ENCODE measurements at places on chromosomes 16 and 17.

GRCh38 chr17:64491034-64491860, 5.6 kb downstream of the POLG2 start:
- DNase-seq, result peak; percentile 72

GRCh38 chr16:27273330-27273669, 4.7 kb upstream of the NSMCE1 start:
- peak; percentile 29 for DNase-seq

- no peak for DNase-seq
Measured at GRCh38 chr17:67503184-67503583, 126.1 kb downstream of the PITPNC1 start.

GRCh38 chr17:15920758-15921239, 24.1 kb upstream of the ADORA2B start:
- DNase-seq, result no peak

DNA sequence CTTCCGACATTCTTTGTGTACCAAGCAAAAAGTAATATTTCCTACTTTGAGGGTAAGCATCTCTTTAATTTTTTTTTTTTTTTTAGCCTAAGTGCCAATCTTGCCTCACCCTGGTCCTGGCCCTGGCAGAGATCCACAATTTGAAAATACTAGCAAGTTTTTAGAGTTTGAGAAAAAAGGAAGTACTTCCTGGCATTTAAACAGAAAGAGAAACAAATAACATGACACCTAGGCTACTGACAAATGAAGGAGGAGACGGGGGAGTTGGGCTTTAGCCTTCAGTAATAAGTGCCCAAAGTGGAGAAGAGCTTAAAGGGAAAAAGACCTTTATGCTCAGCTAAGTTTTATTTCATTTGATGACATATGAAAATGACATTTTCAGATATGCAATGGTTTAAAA, 92.8 kb downstream of the HS3ST3A1 start:
- no peak for DNase-seq

GRCh38 chr16:19315889-19316433, 30.4 kb downstream of the CLEC19A start:
- no peak for DNase-seq

DNA sequence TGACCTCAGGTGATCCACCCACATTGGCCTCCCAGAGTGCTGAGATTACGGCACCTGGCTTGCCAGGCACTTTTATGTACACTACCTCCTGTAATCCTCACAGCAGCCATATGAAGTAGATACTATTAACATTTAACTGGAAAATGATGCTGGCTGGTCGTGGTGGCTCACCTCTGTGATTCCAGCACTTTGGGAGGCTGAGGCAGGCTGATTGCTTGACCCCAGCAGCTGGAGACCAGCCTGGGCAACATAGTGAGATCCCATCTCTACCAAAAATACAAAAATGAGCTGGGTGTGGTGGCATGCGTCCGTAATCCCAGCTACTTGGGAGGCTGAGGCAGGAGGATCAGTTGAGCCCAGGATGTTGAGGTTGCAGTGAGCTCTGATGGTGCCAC, 2.0 kb upstream of the MAPK3 start:
- no peak for DNase-seq

DNA sequence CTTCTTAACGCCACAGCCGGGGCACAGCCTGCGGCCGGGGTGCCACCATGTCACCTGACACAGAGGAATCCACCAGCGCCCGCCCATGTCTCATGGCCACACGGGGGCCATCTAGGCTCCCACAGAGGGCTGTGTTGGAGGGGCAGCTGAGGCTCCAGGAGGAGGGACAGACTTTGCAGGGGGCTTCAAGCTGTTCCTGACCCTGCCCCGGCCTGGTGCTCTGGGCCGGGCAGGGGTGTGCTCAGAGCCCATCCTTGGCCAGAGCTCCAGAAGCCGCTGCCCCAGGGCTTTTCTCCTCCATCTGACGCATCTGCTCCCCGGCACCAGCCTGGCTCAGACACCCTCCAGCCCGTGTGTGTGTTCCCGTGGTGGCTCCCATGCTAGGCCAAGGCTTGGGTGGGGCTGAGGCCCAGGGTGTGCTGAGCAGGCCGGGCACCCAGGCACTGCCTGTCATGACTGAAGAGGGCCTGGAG, 7.8 kb upstream of the SLC38A10 start:
- no peak for DNase-seq

DNA sequence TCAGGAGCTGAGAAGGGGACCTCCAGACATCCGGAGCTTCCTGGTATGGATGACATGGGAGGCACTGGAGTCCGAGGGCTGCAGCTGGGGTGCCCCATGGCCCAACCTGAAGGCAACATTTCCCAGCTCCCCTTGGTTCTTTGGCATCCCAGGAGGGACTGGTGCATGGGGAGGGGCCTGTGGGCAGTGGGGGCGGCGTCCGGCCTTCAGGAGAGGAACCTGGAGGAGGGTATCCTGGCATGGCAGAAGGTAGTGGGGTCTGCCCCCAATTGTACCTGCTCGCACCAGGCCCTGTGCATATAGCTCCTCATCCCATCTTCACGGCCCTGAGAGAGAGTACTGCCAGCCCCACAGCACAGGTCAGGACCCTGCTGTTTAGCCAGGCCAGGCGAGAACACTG, 11.9 kb downstream of the NPTX1 start:
- DNase-seq, result no peak

DNA sequence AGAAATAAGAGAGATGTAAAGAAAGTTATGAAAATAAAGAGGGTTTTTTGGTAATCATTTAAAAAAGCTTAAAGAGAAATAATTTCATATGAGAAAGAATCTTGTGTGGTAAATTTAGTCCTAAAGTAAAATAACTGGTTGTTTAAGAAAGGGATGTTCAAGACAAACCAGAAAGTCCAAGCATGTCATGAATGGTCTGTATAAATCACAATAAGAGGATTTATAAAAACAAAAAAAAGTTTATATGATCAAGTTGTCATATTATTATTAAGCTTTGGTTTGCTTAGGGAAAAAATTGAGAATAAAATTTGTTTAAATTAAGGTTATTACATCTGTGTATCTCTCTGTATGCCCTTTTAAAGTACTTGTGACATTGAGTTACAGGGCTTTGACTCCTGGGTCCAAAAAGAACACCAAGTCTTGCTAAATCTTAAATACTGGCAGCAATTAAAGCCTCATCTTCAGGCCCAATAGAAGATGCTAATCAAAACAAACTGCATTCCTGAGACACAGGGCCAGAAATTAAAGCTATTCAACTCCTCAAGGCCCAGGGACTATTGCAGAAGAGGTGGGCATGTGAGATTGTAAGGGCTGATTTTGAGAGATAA, 15.6 kb upstream of the TRIM25 start:
- DNase-seq, result no peak

GRCh38 chr16:83727751-83728352, 79.9 kb upstream of the HSBP1 start:
- DNase-seq, result no peak

- DNase-seq, result peak; percentile 80
Measured at GRCh38 chr17:50816771-50817751, 18.3 kb upstream of the WFIKKN2 start.

DNA sequence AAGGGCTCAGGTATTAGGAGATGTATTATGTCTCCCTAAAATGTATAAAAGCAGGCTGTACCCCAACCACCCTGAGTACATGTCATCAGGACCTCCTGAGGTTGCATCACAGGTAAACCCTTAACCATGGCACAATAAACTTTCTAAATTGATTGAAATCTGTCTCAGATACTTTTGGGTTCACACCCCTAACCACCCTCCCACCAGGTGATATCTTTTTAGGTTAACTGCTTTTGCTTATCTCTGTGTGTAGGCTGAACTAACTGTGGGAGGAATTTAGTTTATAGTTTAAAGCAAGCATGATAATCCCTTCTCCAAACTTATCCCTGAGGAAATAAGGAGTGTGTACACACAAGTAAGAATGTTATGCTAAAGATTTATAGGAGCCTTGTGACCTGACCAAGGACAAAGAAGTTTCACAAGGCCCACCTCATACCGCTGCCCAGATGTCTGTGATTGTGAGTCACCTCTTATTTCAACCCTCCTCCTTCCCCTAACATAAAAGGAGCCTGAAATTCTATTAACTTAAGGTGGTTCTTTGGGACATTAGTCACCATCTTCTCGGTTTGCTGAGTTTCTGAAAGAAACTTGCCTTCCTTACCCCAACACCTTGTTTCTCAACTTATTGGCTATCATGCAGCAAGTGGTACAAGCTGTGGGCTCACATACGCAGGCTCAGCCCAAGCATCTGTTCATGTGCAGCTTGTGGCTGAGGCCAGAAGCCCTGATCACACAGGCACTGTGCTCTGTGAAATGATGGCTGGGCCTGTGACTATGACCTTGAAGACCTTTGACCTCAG, 11.3 kb downstream of the PRSS22 start:
- no peak for DNase-seq

GRCh38 chr16:1177750-1178149, 24.8 kb downstream of the CACNA1H start:
- no peak for DNase-seq

DNA sequence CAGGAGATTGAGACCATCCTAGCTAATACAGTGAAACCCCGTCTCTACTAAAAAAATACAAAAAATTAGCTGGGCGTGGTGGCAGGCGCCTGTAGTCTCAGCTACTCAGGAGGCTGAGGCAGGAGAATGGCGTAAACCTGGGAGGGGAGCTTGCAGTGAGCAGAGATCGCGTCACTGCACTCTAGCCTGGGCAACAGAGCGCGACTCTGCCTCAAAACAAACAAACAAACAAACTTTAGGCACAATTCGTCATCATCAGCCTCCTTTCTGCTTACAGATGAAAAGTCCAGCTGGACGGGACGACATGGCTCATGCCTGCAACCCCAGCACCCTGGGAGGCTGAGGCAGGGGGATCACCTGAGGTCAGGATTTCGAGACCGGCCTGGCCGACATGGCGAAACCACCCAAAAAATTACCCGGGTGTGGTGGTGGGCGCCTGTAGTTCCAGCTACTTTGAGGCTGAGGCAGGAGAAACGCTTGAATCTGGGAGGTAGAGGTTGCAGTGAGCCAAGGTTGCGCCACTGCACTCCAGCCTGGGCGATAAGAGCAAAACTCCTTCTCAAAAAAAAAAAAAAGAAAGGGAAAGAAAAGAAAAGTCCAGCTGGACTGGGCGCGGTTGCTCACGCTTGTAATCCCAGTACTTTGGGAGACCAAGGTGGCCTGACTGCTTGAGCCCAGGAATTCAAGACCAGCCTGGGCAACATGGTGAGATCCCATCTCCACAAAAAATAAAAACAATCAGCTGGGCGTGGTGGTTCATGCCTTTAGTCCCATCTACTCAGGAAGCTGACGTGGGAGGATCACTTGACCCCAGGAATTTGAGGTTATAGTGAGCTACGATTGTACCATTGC, 1.5 kb upstream of the SPIRE2 start:
- DNase-seq, result no peak

- no peak for DNase-seq
Measured at GRCh38 chr16:68283801-68284598, 19.7 kb downstream of the SLC7A6 start.

GRCh38 chr16:87729266-87729954, 36.4 kb downstream of the KLHDC4 start:
- no peak for DNase-seq

All from stimulated activated CD8-positive, alpha-beta memory T cell treated with anti-CD3 and anti-CD28 coated beads, Interleukin-4, amount 100 ng/mL, for 48 hours (primary cell).